IMR-90 (cell line): ENCODE measurements at places on chromosomes 2 and 18. TPM values are rescaled to one million over a fixed set of nuclear protein-coding genes. Genes with fewer than 3 reads are reported as not detected.

DNA sequence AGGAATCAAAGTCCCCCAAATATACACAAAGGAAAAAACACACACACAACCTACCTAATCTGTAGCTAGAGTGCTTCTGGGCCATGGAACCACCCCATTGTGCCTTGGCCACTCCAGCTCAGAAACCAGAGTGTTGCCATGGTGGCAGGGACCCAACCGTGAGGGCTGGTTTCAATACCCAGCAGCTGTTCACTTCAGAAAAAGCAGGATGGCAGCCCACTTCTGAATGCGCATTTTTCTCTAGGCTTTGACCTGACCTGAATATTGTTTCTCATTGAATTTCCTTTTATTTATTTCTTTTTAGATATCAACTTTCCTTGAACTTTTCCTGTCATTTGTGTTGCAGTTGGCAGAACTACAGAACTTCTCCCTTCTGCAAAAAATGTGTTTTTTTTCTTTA, 43.0 kb upstream of the EHBP1 start:
- H3K27ac ChIP-seq: peak overlapping the region; percentile 80; the same call in 1 of the 2 replicates
- H3K27me3 ChIP-seq: no peaks in the 10 kb centered on the region
- H3K36me3 ChIP-seq: no peaks in the 10 kb centered on the region
- no peak overlapping the region for H3K4me3 ChIP-seq
- no peak for DNase-seq
- peaks cover 19% of the 10 kb centered on the region for H3K4me1 ChIP-seq

GRCh38 chr2:215269397-215270117, 42.3 kb upstream of the ATIC start:
- no peak overlapping the region for H3K4me3 ChIP-seq
- H3K4me1 ChIP-seq: no peaks in the 10 kb centered on the region
- no peaks in the 10 kb centered on the region for H3K36me3 ChIP-seq
- no peak overlapping the region for H3K27ac ChIP-seq
- no peaks in the 10 kb centered on the region for H3K27me3 ChIP-seq
- peak; percentile 80 for DNase-seq

FN1 gene
- polyA plus RNA-seq: 11,046 and 13,004 TPM in 2 replicates

- H3K36me3 ChIP-seq: peaks cover 30% of the 10 kb centered on the region
- no peaks in the 10 kb centered on the region for H3K27me3 ChIP-seq
- DNase-seq: no peak
- no peak overlapping the region for H3K4me3 ChIP-seq
- H3K27ac ChIP-seq: no peak overlapping the region
These were observed 52.6 kb downstream of the COA5 start for GRCh38 chr2:98555696-98556095.

GRCh38 chr2:27809761-27810241, 38.3 kb downstream of the MRPL33 start:
- H3K27me3 ChIP-seq: no peaks in the 10 kb centered on the region
- no peak overlapping the region for H3K4me3 ChIP-seq
- peaks cover 11% of the 10 kb centered on the region for H3K4me1 ChIP-seq

NR4A2 gene
- polyA plus RNA-seq: 2.3 and 13.6 TPM in 2 replicates

GRCh38 chr18:48230467-48231113, 178.6 kb downstream of the ZBTB7C start:
- H3K36me3 ChIP-seq: no peaks in the 10 kb centered on the region
- H3K4me3 ChIP-seq: no peak overlapping the region
- H3K27me3 ChIP-seq: peaks cover 8% of the 10 kb centered on the region; the same call in 1 of the 2 replicates
- H3K27ac ChIP-seq: no peak overlapping the region
- DNase-seq: peak; percentile 31

DNA sequence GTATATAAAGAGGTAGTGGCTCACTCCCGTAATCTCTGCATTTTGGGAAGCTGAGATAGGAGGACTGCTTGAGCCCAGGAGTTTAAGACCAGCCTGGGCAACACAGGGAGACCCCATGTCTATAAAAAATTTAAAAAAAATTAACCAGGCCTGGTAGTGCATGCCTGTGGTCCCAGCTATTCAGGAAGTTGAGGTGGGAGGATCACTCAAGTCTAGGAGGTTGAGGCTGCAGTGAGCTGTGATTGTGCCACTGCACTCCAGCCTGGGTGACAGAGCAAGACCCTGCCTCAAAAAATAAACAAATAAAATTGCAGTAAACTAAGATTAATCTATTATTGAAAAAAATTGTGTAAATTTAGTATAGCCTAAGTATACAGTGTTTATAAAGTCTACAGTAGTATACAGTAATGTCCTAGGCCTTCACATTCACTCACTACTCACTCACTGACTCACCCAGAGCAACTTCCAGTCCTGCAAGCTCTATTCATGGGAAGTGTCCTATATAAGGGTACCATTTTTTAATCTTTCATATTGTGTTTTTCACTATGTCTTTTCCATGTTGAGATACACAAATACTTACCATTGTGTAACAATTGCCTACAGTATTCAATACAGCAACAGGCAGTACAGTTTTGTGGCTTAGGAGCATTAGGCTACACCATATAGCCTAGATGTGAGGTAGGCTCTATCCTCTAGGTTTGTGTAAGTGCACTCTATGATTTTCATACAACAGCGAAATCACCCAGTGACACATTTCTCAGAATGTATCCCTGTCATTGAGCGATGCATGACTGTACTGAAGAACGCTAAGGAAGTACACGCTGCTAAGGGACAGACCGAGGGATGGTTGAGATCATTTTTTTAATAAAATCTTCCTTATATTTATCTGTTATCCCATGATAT, 10.4 kb upstream of the MAP4K3 start:
- peak overlapping the region; percentile 59 for H3K27ac ChIP-seq
- no peak overlapping the region for H3K4me3 ChIP-seq
- H3K4me1 ChIP-seq: peaks cover 2% of the 10 kb centered on the region; the same call in 1 of the 2 replicates

VAPA gene
- polyA plus RNA-seq: 164 and 199 TPM in 2 replicates
